GM12864 (cell line): ENCODE measurements at places on chromosomes 11 and 22.

DNA sequence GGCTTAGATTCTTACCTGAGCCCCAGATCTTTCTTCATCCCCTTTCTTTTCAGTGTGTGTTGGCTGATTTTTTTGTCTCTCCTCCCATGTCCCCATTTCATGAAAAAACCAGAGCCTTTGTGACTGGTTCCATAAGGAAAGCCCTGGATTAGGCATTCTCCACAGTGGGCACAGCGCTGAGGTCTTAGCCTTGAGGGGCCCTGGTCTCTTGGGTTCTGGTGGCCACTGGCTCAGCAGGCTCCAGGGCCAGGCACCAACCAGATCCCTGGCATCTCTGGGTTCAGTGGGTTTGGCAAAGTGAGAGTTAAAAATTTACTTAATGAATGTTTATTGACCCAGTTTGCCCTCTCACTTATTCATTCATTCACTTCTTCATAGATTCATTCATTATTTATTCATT is 49.5 kb upstream of the ACCSL start:
- DNase-seq, result no peak

DNA sequence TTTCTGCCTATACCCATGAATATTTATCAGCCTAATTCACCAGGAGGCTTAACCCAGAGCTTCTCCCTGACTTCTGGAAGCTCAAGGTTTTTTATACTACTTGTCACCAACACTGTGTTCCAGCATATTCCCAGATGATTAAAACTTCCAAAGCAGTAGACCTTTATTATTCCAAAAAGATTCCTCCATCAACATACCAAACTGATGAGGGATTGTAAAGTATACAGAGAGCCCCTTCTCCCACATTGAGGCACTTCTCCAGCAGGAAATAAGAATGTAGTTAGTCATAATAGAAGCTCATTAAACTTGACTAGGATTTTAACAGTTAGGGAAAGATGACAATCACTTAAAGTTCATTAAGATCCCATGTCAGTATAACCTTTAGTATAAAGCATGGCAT is 51.4 kb upstream of the CEP126 start:
- no peak for DNase-seq

DNA sequence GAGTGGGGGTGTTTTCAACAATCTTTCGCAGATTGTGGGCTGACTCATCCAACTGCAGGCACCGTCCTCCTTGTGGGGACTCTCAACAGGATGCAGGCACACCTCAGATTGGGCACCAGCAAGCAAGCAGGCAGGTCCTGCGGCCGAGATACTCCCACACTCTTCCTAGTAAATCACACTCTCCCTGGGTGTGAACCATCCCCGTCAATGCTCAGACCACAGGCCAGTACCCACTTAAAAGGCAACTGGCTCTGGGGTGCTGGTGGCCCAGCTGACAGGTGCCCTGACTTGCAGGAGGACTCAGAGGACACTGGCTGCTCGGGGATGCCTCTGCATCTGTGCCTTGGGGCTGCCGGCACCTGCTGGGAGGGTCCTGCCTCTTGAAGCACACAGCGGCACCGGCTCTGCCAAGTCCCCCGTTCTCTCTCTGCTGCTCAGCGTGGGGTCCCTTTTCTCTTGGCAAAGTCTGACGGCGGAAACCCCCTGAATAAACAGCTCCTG is 282.5 kb downstream of the CTTN start:
- no peak for DNase-seq

GRCh38 chr11:78161962-78162371 is 22.5 kb upstream of the ALG8 start:
- no peak for DNase-seq

DNA sequence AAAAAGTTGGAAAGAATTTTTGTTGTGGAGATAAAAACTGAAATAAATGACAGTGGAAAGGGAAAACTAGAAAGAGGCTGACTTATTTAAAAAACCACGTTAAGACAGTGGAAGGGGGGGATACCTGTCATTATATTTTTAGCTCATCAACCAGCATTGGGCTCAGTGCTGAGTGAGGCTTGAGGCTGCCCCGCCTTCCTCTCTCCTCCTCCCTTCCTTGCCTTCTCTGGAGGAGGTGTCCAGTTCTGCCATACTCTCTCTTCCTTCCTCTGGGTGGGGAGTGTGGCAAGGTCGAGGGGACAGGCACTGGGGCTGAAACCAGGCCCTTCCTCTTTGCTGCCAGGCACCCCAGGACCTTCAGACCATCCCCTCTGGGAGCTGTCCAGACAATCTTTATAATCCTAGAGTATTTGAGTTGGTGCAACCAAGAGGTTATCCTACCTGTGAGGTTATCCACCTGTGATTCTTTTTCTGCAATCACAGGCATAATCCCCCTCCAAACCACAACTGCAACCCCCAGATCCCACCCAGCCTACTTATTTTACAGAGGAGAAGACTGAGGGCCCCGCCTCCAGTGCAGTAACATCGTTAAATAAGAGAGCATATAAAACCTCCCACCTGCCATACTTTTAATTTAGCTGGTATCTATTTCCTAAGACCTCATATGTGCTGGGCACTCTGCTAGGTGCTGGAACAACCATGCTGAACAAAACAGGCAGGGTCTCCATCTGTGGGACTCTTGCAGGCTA is 578.5 kb downstream of the BUD13 start:
- DNase-seq, result no peak

DNA sequence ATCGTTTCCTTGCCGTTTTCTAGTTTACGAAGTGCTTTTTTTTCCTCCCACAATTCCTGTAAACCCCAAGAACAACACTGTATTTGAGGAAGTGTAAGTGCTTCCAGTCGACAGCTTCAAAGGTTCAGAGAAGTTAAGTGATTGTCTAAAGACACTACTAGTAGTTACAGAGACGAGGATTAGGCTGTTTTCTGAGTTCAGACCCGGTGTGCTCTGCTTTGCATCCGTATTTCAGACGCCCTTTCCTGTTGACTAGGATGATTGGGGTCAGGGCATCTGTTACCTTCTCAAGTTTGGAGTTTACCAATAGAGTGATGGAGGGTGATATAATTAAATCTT is 430 bp downstream of the CLP1 start:
- DNase-seq, result no peak

GRCh38 chr11:83156996-83157593 is at the start of gene PCF11:
PCF11 (plus strand) TSS chr11:83157131; CDS start chr11:83157440, 309 bp downstream.
- DNase-seq, result no peak

GRCh38 chr11:116136987-116137674 is 632.9 kb upstream of the CADM1 start:
- DNase-seq, result no peak

DNA sequence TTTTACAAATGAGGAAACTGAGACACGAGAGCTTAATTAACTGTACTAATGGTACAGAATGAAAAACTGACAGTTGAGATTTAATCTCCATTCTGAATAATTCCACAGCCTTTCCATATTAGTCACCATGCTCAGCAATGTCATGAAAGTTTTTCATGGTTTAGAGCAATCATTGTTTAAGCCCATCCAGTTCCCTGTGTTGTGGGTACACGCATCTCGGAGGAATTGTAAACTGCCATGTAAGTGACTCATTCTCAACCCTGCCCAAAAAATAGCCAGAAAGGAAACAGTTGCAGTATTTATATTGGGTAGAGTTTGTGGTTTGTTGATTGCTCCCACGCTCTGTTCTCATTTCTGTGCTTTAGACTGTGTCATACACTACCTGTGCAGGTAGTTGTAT is 1790.8 kb downstream of the LRRC4C start:
- no peak for DNase-seq

DNA sequence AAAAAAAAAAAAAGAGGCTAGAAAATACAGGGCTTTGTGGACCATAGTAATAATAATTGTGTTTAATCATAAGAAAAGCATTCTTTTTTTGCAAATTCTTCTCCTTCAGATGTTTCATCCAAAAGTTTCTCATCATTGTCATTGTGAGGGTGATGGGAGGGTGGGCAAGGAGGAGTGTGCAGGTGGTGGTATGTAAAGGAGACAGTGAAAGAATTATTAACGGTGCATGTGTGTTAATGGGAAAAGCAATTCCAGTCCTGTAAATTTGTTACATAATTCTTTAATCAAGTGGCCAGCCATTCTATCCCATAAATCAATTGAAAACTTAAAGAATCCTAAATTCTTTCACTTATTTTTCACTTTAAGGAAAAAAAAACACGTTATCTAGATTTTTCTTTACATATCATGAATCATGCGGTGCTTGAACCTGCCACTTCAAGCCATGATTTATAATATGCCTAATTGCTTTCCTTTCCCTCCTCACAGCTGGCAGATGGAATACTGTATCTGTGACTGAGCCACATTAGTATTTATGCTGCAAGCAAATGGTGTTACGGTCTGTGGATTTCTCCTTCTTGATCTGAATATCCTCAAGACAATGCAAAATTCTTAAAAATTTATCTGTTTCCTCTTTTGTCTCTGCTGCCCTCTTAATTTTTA is 318.5 kb downstream of the JRKL start:
- DNase-seq, result no peak

DNA sequence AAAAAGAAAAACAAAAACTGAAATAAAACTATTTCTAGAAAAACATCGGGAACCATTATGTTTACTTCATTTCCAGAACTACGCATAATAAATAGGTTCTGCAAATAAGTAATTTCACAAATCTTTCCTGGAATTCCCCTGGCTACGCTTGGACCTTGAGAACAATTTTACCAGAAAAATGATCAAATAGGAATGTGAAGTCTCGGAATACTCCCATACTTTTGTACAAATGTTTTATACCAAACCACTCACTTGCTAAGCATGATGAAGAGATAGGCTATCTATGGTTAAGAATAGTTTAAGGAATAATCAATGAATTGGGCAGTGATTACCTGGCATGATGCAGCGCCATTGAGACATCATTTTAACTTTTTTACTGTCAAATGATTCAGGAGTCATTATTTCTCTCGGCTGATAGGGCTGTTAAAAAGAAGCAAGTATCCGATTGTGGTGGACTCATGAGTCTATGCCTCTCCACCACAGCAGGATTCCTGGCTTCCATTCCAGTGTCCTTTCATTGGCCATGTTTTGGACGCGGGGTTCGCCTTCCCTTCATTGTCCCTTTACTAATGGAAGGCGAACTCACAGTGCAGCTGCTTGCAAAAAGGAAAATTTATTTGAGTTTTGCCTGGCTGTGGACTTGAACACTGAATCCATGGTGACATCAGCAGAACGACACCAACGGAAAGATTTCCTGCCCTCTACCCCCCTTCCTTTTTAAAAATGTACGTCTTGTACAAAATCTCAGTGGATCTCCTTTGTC is 39.9 kb upstream of the BLID start:
- DNase-seq, result no peak

DNA sequence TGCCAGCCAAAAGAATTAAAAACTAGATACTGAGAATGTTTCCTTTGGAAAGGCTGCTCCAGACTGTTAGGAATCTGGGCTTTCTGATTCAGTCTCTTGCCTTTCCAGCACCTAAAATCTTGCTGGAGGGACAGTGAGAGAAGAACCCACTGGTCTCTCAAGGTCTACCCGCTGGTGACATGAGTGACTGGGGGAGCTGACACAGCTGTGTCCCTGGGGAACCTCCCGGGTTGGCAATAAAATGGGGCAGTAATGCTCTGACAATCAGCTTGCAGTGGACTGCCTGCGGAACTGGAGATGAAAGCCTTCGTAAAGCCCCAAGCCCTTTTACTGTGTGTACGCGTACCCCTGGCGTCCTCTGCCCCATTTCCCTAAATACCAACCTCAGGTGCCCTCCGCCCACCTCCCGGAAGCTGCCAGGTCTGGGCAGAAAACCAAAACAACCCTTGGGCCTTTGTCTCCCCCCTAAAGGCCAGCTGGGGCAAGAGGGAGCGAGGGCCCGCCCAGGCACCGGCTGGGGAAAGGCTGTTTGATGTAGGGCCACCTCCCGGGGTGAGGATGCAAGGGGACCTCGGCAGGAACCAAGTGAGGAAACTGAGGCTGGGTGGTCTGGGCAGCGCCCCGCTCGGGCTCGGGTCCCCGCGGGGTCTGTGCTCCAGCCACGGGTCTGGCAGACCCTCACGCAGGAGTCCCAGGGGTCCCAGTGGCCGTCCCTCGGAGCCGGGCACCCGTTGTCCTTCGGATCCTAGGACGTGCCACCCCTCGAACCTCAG is 741 bp downstream of the CARS1 start:
- no peak for DNase-seq

GRCh38 chr11:99693941-99694492 is 673.3 kb downstream of the CNTN5 start:
- DNase-seq, result no peak

DNA sequence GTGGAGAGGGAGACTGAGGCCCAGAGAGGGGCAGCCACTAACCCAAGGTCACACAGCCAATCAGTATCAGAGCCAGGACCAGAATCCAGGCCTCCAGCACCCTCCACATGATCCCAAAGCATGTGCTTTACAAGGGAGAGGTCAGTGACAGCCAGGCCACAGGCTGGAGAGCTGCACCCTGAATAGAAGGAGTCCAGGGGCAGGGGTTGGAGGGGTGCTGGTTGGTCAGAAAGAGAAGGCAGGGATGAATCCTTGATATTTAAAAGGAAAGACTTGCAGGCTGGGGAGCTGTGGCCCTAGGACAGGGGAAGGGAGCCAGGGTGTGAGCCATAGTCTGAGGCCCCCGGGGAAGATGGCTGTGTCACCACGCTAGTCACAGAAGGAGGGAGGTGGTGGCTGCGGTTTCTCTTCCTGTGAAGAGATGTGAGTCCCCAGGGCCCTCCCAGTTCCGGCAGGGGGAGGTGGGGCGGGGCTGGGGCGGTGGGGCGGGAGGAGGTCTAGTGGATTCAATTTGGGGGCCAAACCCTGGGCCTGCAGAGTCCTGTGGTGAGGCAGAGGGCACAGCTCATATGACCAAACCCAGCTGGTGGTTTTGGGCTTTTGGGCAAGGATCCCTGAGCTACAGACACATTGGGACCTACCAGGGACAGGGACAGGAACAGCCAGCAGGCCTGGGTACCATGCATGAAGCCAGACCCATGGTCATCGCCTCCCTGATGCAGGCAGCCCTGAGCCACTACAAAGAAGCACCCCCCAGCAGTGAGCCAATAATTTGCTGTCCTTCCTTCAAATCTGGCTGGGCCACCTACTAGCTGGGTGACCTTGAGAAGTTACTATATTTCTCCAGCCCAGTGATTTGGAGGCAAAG is 14.0 kb downstream of the RAC2 start:
- peak; percentile 82 for DNase-seq

DNA sequence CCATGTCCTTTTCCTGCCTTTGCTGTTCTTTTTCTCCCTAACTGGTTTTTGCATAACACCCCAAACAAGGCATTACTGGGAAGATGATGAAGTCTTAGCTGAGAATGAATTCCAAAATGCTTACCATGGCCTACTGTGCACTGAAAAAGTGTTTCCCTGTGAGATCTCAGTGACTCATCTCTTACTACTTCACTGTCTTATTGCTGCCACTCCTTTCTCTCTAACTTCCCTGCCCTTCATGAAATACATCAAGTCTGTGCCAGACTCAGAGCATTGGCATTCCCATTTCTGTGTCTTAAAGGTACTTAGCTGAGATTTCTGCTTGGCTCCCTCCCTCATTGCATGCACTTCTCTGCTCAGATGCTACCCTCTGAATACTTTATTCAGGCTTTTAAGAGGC is 49.1 kb upstream of the MUC15 start:
- DNase-seq, result no peak

DNA sequence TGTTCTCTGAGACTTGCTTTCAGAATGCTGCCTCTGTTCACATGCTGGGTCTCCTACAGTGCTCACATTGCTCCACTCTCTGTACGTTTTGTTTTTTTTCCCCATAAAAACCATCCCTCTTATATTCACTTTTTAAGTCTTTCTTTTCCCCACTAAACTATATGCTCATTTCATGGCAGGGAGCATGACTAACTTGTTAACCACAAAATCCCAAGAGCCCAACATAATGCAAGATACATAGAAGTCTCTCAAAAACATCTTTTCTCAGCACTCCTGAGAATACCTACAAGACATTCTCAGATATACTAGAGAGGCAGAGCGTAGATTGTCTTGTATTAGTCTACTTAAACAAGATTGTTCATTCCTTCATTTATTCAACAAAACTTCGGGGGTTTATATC is 73.3 kb downstream of the FAM76B start:
- no peak for DNase-seq

GRCh38 chr11:7982582-7983119 is 4.5 kb upstream of the EIF3F start:
- no peak for DNase-seq
